ENCODE measurements at places on chromosomes 11 and 22. TPM values are rescaled to one million over a fixed set of nuclear protein-coding genes. Genes with fewer than 3 reads are reported as not detected.
A peak's percentile ranks its signal among the peaks of the same experiment; 100 is the strongest.

SLC1A2 gene
- 0.04 TPM for polyA plus RNA-seq

KRTAP5-9 gene
- polyA plus RNA-seq: 0.05 TPM

GRCh38 chr11:16788141-16789062 lies 50.0 kb downstream of the C11orf58 start:
- DNase-seq: peak; percentile 87

GLYATL2 gene
- not detected for polyA plus RNA-seq

DNA sequence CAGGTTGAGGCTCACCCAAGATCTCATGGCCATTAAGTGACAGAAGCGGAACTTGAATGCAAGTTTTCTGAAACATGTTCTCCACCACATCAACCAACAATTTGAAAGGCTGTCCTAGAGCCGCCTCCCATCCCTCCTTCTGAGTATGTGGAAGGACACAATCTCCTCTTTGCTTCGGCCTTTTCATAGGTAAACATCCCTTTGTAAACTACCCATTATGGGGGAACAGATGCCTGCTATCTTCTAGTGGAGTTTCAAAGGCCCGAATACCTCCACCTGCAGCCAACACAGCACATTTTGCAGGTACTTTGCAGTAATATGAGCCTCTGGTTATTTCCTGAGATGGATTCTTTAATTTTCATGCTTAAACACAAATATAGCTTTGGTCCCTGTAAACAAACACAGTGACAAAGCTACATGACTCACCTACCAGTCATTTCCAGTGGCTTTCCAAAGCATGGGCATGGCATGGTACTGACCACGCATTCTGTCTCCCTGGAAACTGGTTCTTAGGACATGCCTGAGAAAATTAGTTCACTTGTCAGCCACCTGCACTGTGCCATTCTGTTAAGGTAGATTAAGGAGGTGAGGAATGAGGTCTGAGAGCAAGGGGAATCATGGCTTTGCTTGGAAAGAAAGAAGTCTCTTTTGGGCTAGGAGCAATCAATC lies 60.2 kb downstream of the EHF start:
- DNase-seq: no peak

OR52I2 gene
- not detected for polyA plus RNA-seq

DNA sequence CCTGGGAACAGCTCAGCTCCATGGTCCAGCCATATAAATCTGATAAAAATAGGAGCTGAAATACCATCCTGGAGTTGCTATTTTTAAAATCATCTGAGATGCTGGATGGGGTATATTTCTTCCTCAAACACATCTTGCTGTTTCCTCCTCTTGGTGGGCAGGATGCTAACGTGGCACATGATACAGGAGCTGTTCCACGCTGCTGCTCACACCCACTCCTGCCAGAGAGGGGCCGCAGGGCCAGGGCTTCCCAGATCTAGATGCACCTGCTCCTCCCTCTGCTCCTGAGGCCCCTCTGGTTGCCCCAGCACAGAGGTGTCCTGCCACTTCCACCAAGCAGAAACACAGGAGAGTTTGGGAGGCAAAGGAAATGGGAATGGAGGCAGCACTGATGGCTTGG lies 3.3 kb upstream of the ST3GAL4 start:
- no peak for DNase-seq

MS4A4A gene
- polyA plus RNA-seq: not detected

TST gene
- 18.8 TPM for polyA plus RNA-seq

- no peak for DNase-seq
Measured at GRCh38 chr11:121358760-121359159, 66.2 kb downstream of the SC5D start.

- DNase-seq: no peak
Measured at GRCh38 chr11:95562196-95562921, 227.2 kb downstream of the FAM76B start.

MPZL3 gene
- 7.9 TPM for polyA plus RNA-seq

GRCh38 chr11:74570266-74571061 lies 21.9 kb upstream of the POLD3 start:
- DNase-seq: no peak

- no peak for DNase-seq
Measured at GRCh38 chr11:131612533-131612932, 242.1 kb downstream of the NTM start.

DNA sequence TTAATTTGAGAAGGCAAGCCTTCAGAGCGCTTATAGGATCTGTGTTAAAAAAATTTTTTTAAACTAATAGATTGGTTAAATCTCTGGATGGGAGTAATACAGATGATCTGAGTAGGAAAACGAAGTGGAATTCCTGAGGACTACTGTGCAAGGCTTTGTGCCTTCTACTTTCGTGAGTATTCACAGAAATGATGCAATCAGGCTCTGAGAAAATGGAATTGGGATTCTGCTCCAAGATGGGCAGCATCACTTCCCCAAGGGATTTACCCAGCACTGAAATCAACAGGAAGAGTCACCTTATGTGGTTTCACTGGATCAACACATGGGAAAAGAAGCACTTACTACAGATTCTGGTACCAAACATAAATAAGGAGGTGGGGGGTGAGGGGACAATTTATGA lies 12.5 kb downstream of the KMT5B start:
- DNase-seq: no peak

CCDC15 gene
- 1.4 TPM for polyA plus RNA-seq

DNA sequence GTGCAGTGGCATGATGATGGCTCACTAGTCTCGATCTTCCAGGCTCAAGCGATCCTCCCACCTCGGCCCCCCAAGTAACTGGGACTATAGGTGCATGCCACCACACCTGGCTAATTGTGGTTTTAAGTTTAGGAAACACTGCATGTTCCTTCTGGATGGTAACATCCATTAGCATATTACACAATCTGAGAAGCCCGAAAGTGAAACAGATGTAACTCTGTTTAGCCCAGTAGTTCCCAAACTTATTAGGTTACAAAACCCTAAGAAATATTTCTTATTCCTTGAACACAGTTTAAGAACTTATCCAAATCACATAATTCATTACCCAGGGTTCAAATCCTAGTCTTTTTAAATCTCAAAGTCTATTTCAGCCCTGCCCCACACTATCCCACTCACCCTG lies 28.3 kb downstream of the POLDIP3 start:
- no peak for DNase-seq

DNA sequence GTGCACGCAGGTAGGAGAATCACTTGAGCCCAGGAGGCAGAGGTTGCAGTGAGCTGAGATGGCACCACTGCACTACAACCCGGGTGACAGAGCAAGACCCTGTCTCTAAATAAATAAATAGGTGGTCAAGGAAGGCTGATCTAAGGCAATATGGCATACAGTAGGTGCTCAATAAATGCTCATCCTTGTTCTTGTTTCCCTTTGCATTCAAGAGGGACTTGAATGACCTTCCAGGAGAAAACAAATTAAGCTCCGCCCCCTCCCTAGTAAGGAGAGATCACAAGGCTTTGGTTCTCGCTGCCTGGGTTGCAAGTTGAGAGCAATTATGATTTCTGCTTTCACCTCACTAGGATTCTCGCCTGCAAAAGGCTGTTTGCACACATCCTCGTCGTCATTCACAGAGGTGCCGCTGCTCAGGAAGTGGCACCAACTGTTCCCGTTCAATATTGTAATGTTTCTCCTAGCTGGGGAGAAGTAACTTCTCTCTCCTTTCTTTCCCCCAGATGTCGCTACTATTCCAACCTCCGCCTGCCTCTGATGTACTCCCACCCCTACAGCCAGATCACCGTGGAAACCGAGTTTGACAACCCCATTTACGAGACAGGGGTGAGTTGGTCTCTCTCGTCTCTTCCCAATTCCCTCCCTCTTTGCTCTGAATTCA lies 51.8 kb upstream of the ASPHD2 start:
- DNase-seq: no peak

DNA sequence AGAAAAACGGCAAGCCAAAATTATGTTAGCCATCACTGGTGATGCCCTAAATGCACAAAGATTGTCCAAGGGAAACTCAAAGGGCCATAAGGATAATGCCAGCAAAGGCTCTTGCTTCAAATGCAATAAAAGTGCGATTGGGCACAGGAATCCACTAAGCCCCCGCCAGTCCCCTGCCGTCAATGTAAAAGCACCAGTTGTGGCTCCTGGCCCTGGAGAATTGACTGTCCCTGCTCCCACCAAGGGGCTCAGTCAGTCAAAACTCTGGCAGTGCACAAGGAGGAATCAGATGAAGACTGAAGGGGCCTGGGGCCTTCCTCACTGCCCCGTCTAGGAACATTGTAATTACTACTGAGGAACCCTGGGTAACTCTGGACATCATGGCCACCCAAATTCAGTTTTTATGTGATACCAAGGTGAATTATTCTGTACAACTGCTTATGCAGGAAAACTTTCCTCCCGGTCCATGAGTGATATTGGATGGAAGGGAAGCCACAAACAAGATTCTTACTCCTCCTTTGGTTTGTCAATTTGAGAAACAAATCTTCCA lies 85.6 kb downstream of the PIWIL4 start:
- DNase-seq: no peak

DNA sequence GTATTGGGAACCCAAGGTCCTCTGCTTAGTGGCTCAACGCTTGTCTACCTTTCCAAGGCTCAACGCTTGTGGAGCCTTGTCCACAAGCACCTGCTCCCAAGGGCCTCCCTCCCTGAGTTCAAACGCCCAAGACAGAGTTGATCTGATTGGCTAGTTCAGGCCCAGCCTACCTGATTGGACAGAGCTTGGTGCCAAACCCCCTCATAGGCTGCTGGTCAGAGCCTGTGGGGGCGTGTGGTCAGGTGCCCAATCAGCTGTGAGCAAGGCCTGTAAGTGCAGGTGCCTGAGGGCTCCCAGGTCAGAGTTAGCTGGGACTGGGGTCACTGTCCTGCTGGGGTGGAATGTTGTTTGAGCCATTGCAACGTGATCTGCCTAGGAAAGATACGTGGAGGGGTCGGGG lies 16.9 kb upstream of the TMPRSS6 start:
- no peak for DNase-seq

- no peak for DNase-seq
Measured at GRCh38 chr11:959027-959426, 33.4 kb downstream of the AP2A2 start.

NLRP14 gene
- polyA plus RNA-seq: not detected

- DNase-seq: no peak
Measured at GRCh38 chr11:5624489-5625279, at the start of gene TRIM34. Gene TRIM34 (plus strand): TSS chr11:5625001. CDS start chr11:5632332, 7,331 bp downstream.

MYBPC3 gene
- not detected for polyA plus RNA-seq

DNA sequence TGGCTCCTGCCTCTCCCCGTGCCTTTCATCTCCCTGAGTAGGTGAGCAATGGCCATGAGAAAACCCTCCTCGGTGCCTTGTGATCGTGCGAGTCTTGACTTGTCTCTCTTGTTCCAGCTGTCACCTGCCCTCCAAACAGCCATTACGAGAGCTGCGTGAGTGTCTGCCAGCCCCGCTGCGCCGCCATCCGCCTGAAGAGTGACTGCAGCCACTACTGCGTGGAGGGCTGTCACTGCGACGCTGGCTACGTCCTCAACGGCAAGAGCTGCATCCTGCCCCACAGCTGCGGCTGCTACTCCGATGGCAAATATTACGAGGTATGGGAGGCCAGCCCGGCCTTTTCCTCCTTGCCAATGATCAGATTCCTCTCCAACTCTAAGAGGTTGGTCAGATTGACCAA lies 51.7 kb downstream of the TECTA start:
- DNase-seq: no peak

GRCh38 chr11:2383852-2384804 lies 7.0 kb downstream of the CD81 start:
- DNase-seq: peak; percentile 65

- no peak for DNase-seq
Measured at GRCh38 chr11:38123673-38124072, 1525.6 kb upstream of the RAG2 start.

DNA sequence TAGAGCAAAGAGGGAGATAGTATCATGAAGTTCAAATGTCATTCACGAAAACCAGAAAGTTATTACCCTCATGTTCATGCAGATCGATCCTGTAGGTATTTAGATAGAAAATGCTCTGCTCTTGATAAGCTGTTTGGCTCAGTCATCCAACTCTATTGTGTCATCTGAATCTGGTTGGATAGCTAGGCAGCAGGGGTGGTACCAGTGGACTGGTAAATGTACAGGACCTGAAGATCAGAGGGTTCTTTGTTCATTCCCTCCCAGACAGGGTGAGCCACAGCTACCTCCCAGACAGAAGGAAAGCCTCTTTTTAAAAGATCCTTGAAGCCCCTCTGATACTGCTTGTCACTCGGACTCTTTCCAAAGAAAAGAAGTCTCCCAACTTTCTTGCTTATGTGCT lies 29.8 kb upstream of the DRD2 start:
- no peak for DNase-seq

C11orf87 gene
- polyA plus RNA-seq: 0.22 TPM

DNA sequence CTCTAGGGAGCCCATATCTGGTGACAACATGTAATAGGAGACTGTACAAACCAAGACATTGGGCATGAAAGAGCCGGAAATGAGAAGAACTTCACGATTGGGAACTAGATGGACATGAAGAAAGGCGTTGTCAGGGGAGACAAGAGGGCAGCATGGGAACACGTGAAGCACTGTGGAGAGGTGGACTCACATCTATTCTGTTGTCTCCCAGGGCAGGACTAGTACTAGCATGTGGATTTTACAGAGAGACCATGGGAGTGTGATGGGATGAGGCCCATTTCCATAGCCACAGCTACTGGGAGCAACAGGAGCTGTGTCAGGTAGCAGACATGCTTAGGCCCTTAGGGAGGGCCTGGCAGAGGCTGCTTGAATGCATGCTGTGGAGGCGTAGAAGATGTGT lies 333.9 kb downstream of the OPCML start:
- no peak for DNase-seq

PATE3 gene
- polyA plus RNA-seq: not detected

DNA sequence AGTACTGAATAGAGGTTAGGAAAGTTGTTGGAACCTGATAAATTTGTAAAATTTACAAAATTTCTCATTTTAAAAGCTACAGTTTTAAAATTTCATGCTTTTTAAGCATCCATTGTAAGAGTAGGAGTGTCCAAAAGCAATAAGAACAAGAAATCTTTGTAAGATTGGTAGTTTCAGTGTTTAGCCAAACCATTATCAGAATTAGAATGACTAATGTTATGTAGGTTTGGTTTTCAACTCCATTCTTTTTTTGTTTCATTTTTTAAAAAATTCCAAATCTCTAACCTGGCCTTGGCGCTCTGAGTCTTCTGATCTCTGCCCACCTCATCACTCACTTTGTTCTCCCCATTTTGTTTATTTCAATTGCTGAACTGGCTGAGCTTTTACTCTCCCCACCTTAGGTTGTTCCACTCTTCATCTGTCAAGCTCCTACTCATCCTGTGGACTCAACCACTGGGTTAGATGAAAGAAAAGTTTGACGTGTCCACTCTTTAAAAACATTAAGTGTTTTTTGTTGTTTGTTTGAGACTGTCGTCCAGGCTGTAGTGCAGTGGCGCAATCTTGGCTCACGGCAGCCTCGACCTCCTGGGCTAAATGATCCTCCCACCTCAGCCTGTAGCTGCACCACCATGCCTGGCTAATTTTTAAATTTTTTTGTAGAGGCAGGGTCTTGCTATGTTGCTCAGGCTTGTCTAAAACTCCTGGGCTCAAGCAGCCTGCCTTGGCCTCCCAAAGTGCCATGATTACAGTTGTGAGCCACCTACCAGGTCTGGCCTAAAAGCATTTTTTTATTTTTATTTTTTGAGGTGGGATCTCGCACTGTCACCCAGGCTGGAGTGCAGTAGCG lies 14.0 kb downstream of the EP300 start:
- DNase-seq: no peak

All from keratinocyte (primary cell).